Left kidney (tissue), 8 donors: ENCODE measurements at places on chromosomes 12 and 14.

GRCh38 chr12:124556074-124556466 lies 11.3 kb downstream of the NCOR2 start:
- no peak for DNase-seq

- DNase-seq = no peak
Observed at GRCh38 chr14:50744231-50744630, 76.1 kb upstream of the SAV1 start.

DNA sequence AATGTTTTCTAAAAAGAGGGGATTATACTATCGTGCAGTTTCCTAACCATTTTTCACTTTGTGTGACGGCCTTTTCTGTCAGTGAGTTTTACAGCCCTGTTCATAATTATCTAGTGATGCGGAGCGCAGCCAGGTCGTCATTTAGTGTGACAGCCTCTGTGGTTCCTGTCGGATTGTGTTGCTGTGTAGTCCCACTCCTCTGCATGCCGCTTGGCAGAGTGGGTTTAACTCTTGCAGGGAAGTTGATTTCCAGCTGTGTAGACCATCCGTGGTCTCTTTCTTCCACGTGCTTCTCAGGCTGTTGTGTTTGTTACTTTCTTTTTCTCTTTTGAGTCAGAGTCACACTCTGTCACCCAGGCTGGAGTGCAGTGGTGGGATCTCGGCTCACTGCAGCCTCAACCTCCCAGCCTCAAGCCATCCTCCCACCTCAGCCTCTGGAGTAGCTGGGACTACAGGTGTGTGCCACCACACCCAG lies 8.6 kb downstream of the RAN start:
- no peak for DNase-seq

GRCh38 chr12:77494296-77494695 lies 336.4 kb upstream of the NAV3 start:
- DNase-seq = no peak

DNA sequence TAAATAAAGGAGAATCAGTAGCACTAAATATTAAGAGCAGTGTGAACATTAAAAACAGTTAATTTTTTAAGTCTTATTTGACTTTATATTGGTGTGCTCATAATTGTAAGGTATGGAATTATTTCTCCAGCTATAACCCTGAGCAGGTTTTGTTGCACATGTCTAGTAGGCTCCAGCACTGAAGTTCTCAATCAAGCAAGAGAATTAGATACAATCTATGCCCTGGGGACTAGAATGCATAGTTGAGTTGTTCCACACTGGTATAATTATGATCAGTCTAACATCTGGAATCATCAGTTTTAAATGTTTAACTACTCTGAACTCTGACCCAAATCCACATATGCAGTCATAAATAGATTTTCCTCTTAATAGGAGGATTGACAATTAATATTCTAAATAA lies 257.8 kb upstream of the ARHGAP5 start:
- no peak for DNase-seq

GRCh38 chr12:111788178-111788654 lies 21.5 kb downstream of the ALDH2 start:
- no peak for DNase-seq

DNA sequence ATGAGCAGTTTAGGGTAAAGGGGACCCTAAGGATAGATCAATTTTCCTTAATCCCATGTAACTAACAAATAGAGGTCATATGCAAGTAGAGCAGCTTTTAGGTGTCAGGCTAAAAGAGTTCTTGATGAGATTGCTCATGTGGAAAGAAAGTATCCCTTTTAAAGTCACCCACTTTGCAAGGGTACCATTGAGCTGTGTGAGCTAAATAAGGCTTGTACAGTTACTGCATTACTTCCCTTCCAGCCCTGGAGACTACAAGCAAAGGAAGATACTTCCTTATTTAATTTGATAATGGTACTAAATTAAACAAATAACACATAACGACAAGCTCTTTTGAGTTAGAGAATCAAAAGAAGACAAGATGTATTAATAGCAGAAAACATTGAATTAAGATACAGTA lies 191.7 kb downstream of the TMX1 start:
- no peak for DNase-seq

DNA sequence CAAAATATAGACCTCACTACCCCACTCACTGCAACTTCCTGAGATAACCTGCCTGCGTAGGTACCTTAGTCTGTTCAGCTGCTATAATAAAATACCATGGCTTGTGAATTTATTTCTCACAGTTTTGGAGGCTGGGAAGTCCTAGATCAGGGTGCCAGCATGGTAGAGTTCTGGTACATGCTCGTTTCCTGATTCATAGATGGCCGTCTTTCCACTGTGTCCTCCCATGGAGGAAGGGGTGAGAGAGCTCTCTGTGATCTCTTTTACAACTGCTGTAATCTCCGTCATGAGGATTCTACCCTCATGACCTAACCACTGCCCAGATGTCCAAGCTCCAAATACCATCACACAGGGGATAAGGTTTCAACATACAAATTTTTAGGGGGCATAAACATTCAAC lies 49.7 kb downstream of the KCNA1 start:
- DNase-seq = no peak

- DNase-seq = no peak
Observed at GRCh38 chr12:47039756-47040155, 39.7 kb upstream of the PCED1B start.

DNA sequence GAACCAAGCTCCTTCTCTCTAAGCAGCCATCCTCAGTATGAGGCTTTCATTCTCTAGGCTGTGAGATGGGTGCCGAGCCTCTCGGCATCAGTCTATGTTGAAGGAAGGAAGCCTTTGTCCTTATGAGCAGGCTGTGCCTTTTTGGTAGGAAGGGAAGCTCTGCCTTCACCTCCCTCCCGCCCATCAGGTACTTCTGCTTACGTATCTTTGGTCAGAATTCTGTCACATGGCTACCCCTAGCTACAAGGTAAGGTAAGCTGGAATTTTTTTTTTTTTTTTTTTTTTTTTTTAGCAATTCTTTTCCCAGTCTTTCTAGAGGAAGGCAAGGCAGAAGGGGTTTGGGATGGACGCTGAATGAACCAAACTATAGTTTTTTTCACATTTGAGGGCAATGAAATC lies 16.9 kb downstream of the BATF start:
- DNase-seq = no peak

DNA sequence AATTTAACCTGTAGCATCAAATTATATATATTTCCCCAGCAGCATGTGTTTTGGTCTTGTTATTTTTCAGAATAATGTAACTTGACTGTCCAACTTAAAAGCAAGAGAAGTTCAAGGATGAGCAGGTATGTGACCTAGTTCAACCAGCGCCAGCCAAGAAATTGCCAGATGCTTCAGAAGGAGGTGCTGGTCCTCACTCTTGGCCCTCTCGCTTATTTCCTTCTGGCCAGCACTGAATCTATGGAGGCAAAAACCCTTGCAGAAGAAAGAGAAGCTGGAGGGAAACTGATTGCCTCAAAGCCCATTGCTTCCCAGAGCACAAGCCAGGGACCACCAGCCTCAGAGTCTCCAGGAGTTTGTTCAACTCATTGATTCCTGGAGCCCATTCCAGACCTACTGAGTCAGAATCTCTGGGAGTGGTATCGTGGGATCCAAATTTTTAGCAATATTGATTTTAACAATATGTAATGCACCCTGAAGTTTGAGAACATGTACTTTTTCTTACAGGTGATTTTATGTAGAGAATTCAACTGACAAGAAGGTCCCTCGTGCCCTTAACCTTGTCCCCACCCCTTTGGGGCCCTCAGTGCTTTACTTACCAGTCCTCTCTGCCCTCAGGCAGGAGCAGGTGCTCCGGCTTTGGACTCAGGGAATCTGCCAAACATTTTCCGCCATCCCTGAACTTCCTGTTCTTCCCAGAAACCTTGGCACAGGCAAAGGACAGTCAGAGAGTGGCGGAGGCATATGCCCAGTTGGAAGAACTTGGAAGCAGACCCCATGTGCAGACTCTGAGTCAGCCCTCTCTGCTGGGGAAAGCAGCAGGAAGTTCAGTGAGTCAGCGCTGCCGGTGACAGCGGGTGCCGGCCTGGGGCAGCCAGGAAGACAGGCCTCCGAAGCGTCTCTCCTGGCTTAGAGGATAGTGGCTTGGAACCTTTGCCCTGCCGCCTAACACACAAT lies 10.4 kb downstream of the BEST3 start:
- no peak for DNase-seq

- no peak for DNase-seq
Observed at GRCh38 chr12:25771476-25771875, 187.0 kb upstream of the RASSF8 start.

GRCh38 chr14:89654998-89655397 lies 238.0 kb upstream of the FOXN3 start:
- DNase-seq = no peak
